Activated CD8-positive, alpha-beta memory T cell treated with anti-CD3 and anti-CD28 coated beads, Interleukin-2, amount 10 ng/mL, durations not matched to agents 7 days and 5 days (primary cell): ENCODE measurements at places on chromosomes 5 and 9. TPM values are rescaled to one million over a fixed set of nuclear protein-coding genes. Genes with fewer than 3 reads are reported as not detected.

DNA sequence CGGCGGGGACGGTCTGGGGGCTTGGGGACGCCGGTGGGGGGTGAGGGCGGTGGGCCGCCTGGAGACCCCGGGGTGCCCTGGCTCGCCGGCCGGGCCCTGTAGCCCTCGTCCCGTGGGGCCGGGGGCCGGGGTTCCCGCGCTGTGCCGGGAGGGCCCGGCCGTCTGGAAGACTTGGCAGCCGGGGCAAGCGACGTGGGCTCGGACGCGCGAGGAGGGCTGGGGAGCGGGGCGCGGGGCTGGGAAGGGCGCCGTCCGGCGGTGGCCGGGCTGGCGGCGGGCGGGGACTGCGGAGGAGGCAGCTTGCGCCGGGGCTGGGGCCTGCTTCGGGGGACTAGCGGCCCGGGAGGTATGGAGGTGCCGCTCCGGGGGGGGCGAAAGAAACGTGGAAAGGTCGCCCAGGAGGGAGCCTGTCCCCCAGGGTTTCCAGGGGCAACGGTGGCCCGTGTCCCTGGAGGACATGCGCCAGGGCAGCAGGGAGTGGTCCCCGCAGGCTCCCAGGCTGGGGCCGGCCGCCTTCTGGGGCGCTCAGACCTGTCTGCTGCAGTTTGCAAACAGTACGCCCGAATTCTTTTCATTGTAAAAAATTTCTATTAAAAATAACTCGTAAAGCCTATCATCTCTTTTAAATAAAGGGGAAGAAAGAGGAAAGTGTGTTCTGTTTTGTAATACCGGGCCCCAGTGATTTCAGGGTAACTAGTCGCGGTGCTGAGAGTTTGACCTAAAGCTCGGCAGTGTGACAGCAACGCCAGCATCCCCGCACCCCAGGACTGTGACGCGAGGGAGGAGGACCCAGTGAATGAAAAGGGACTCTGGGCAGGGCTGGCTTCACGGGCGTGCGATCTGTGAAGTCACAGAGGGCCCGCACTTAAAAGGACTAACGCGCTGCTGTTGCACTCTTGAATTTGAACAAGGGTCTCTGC lies 752 bp upstream of the ANKH start:
- peak; percentile 75 for DNase-seq
- H3K27ac ChIP-seq, result peak overlapping the region; percentile 81
- H3K36me3 ChIP-seq, result no peaks in the 10 kb centered on the region
- peaks cover 10% of the 10 kb centered on the region for H3K27me3 ChIP-seq
- H3K4me3 ChIP-seq, result peak overlapping the region; percentile 77

- H3K4me3 ChIP-seq, result no peak overlapping the region
- no peak for DNase-seq
- no peaks in the 10 kb centered on the region for H3K36me3 ChIP-seq
- no peak overlapping the region for H3K27ac ChIP-seq
- H3K27me3 ChIP-seq, result no peaks in the 10 kb centered on the region
Observed at GRCh38 chr9:8751406-8751930, 951.9 kb upstream of the DMAC1 start.

GRCh38 chr5:142735323-142736246 lies 34.6 kb upstream of the ARHGAP26 start:
- H3K4me3 ChIP-seq, result no peak overlapping the region
- H3K36me3 ChIP-seq, result no peaks in the 10 kb centered on the region
- H3K27me3 ChIP-seq, result peaks cover 4% of the 10 kb centered on the region
- no peak overlapping the region for H3K27ac ChIP-seq
- H3K4me1 ChIP-seq, result peaks cover 18% of the 10 kb centered on the region

GABRG2 gene
- not detected for total RNA-seq

KCNIP1 gene
- not detected for total RNA-seq
